ENCODE measurements at places on chromosomes 3 and 15.

- no peak for DNase-seq
These were observed 87.0 kb upstream of the ZNF280D start for GRCh38 chr15:56820333-56820732.

- DNase-seq, result no peak
These were observed 2.9 kb downstream of the PRKCI start for GRCh38 chr3:170225166-170225565.

- DNase-seq, result peak; percentile 75
These were observed 112.2 kb upstream of the SLC6A11 start for GRCh38 chr3:10703875-10704274.

GRCh38 chr3:195178124-195178910 lies 92.6 kb downstream of the XXYLT1 start:
- DNase-seq, result no peak

GRCh38 chr15:64112904-64113303 lies 17.1 kb downstream of the SNX1 start:
- DNase-seq, result no peak

DNA sequence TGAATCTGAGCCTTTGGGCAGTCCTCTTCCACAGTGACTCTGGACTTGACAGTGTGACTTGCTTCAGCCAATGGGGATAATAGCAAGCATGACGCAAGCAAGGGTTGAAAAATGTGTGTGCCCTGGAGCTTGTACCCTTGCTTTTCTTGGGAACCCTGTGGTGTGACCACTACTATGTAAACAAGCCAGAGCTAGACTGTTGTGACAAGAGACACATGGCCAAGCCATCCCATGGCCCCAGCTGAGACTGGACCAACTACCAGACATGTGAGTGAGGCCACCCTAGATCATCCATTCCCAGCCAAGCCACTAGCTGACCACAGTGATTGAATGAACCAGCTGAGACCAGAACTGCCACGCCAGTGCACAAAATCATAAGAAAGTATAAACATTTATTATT lies 11.8 kb downstream of the MYO1E start:
- no peak for DNase-seq

DNA sequence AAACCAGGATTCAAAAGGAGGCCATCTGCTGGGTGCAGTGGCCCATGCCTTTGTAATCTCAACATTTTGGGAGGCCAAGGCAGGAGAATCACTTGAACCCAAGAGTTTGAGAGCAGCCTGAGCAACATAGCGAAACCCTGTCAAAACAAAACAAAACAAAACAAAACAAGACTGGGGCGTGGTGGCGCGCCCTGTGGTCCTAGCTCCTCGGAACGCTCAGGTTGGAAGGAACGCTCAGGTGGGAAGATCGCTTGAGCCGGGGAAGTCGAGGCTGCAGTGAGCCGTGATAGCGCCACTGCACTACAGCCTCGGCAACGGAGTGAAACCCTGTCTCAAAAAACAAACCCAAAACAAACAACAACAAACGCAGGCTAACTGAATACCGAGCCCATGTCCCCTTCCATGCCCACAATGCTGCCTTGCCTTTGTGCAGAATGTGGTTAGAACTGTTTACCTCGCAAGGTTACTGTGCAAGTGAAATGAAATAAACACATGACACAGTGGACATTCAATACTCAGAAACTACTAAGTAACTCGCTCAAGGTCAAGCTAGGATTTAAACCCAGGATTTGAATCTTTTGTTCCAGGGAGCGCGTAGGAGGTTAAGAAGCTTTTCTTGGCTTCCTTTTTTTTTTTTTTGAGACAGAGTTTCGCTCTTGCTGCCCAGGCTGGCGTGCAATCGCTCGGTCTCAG lies 766 bp upstream of the EMC4 start:
- DNase-seq, result no peak

- DNase-seq, result peak; percentile 21
These were observed 76.5 kb downstream of the B3GALNT1 start for GRCh38 chr3:161028555-161029153.

GRCh38 chr3:1288805-1289494 lies 196.1 kb downstream of the CNTN6 start:
- no peak for DNase-seq

- DNase-seq, result no peak
These were observed 626.4 kb upstream of the GOLIM4 start for GRCh38 chr3:168722091-168722490.

DNA sequence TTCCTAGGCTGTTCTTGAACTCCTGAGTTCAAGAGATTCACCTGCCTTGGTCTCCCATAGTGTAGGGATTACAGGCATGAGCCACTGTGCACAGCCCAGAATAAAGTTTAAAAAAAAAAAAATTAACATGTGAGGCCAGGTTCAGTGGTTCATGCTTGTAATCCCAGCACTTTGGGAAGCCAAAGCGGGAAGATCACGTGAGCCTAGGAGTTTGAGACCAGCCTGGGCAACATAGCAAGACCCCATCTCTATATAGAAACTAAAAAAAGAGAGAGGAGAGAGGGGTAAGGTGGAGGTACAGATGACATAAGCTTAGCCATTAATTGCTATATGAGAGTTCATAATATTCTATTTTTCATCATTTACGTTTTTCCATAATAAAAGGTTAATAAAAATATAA lies 21.5 kb downstream of the ZNF148 start:
- no peak for DNase-seq

DNA sequence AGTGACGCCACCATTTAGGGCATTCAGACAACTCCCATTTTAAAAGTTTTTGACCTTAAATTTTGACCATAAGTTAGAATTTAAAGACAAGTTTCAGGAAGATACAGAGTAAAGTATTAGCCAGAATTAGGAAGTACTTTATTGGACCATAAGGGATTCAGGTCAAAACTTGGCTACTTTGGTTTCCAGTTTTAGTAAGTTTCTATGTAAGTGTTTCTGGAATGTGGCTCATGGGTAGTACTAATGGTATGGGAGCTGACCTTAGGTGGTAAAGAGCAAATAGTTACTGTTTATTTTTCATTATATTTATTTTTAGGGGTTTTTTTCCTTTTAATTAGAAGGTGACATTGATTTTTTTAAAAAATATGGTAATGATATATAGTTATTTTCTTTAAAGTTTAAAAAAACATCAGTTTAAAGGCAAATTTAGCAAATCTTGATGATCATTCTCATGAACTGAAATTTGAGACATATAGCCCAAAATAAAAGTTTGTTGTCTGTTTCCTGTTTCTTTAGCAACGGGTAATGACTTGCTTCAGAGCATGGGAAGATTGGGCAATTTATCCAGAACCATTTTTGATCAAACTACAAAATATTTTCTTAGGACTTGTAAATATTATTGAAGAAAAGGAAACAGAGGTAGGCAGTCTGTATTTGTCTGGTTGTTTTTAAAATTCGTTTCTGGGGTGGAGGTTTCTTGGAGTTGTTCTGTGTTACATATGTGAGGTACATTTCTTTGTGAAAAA lies 34.3 kb downstream of the U2SURP start:
- no peak for DNase-seq

- no peak for DNase-seq
These were observed 227.7 kb downstream of the TLE3 start for GRCh38 chr15:69869881-69870505.

Measured in NCI-H524 (cell line).